ENCODE measurements at places on chromosomes 5 and 9.

- DNase-seq, result no peak
Observed at GRCh38 chr5:126746290-126746689, 30.6 kb upstream of the LMNB1 start.

GRCh38 chr9:16598316-16598715 lies 272.2 kb downstream of the BNC2 start:
- DNase-seq, result no peak

DNA sequence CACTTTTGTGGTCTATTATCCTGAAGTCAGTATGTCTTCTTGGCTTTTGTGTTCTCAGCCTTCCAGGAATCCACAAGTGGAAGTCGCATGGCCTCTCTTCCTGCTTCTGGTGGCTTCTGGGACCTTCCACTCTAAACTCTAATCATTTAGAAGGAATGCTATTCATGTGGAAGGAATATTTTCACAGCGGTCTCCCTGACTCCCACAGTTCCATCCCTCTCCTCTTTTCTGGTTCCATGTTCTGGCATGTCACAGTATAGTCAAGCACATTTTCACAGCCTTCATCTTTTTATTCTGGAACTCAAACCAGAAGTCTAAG lies 7.3 kb upstream of the RAI14 start:
- no peak for DNase-seq

DNA sequence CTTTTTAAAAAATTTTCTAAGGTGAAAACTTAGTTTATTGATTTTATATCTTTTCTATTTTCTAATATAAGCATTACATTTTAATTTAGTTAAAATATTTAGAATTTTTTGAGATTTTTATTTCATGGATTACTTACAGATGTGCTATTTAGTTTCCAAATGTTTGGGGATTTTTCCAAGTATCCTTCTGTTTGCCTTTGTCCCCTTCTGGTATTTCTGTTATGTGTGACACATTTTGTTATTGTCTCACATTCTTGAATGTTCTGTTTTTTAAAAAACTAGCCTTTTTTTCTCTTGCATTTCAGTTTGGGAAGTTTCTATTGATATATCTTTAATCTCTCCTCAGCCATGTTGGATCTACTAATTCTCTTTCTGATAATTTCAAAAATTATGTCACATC lies 234.9 kb downstream of the FAM170A start:
- DNase-seq, result no peak

DNA sequence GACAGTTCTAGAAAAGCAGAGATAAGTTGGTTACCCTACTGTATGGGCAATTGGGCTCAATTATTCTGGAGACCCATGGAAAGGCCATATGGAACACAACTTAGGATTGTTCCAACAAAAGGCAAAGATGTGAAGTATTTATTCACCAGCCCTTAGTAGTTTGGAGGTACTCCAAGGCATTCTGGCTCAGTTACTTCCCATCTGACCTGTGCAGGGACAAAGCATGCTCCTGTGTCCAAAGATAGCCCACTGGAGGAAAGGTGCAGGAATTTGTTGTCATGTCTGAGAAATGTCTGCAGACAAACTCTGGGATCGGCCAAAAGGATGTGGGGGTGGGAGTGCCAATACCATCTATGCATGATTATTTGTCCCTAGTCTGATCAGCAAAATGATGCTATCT lies 279.5 kb upstream of the PTGER4 start:
- no peak for DNase-seq

DNA sequence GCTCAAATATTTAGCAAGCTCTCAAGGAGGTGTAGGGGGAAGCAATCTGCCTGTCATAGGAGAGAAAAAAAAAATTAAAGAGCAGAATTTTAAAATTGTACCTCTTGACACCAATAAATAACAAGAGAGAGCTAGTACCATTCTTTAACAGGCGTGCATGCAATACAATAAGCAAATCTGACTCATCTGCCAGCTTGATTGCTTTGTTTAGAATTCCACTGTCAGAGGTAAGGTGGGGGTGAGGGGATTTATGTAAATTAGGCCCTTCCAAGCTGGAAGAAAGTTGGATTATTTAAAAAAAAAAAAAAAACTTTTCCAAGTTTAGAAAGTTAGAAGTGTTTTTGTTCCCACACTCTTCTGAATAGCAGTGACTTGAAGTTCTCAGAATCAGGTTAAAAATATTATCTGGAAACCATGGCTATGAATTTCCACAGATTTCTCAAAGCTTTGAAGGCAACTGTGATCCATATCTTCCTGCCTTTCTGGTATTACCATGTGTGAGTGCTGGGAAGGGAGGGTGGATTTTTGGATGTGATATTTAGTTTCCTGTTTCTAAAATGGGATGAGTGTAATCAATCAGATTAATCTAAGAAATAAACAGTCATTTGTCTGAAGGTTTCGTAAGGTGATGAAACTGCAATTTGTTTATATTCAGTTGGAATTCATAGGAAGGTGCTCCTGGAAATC lies 477.5 kb downstream of the TLE4 start:
- no peak for DNase-seq

DNA sequence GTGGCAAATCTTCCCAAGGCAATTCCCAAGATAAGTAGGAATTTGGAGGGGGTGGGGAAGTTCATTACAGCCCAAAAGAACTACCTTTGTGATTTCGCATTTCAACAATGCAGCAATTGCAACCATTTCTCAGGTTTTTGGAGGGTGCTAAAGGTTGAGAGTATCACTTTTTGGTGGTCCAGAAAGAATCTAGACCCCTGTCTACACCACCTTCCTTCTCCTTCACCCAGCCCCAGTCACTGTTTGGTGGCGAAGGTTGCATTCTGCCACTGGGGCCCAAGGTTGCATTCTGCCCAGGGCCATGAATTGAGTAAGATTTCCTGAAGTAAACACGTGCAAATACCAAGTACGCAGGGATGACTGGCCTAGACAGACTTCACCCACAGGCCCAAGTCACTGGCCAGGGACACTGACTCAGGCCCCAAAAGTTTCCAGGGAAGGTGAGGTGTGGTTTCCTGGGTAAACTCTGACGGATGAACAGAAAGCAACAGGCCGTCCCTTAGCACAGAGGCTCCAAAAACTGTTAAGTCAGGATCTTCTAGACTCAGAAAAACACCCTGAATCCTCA lies 5.7 kb downstream of the PDE6A start:
- no peak for DNase-seq

- no peak for DNase-seq
Observed at GRCh38 chr5:174281855-174282254, 236.3 kb downstream of the NSG2 start.

DNA sequence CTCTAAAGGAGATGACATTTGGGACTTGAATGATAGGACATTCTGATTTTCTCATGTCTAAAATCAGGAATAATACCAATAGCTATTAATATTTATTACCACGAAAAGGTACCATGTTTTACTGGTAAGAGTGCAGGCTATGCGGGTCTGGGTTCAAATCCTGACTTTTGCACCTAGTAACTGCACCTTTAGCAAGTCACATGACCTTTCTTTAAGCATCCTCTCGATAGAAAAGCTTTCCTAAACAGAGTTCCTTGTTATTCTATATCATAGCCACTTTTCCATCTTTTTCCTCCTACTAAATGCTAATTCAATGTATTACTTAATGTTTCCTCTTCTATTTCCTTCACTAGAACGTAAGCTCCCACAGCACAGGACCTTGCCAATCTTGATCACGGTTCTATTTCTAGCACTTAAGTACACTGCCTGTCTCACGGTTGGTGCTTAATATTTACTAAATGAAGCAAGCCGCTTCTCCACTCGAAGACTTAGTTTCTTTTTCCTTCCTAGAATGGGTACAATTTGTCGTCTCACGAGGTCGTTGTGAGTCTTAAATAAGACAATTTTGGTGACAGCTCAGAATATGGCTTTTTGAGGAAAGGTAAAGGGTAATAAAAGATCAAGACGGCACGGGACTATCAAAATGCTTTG lies 816 bp downstream of the RBM18 start:
- DNase-seq, result no peak

GRCh38 chr5:15037247-15037908 lies 165.8 kb upstream of the ANKH start:
- DNase-seq, result no peak

DNA sequence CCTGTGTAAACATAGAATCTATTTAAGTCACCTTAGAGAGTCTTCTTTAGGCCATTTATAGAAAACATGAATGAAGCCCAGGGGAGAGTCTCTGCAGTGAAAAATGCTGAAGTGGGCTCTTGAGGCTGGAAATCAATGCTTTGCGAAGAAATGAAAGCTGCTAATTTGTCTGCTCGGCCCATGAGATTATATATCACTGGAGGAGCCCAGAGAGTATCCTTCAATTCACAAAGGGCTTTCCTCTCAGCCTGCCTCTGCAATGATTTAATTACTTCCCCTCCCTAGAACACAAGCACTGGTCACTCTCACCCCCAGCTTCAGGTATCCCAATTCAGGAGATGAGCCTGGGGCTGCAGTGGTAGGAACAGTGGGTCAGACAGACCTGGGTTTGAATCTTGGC lies 8.2 kb upstream of the DRD1 start:
- DNase-seq, result no peak

DNA sequence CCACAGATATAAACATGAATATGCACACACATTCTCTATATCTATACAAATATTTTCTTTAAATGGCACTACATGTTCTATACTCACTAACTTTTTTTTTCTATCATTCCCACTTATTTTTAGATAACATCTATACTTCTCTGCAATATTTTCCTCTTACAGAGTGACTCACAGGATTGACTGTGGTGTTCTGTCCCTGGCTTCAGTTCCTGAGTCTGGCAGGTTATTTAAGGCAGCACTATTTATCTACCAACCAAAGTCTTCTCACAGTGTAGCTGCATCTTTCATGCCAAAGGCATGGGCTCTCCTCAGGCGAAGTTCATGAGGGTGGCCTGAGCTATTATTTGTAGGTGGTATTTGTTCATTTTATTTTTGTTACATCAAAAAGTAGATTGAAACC lies 409.0 kb downstream of the PRR16 start:
- DNase-seq, result no peak

DNA sequence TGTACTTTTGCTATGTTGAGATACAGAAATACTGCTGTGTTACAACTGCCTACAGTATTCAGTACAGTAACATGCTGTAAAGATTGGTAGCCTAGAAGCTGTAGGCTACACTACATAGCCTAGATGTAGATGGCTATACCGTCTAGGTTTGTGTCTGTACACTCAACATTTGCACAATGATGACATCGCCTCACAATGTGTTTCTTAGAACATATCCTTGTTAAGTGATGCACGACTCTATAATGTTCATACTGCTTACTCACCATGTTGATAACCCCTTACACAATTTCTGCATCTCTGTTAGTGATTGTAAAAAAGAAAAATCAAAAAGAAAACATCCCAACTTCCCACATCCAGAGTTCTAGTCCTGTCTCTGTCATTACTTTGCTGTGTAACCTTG lies 450.0 kb downstream of the CCDC171 start:
- DNase-seq, result no peak

DNA sequence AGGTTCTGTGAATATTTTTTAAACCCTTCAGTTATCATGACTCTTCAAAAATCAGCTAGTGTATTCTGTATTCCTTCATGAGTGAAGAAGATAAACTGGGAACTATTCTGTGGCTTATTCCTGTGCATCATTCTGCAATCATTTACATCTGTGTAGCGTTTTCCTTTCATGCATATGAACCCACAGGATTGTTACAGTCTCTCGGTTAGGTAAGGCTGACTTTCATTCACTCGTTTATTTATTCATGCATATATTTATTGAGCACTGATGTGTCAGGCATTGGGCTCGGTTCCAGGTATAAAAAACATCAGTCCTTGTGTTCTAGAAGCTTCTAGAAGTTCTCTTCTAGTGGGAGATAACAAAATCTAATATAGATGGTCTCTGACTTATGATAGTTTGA lies 318.4 kb downstream of the MAN2A1 start:
- no peak for DNase-seq

GRCh38 chr5:149326611-149327010 lies 18.7 kb upstream of the GRPEL2 start:
- DNase-seq, result no peak

DNA sequence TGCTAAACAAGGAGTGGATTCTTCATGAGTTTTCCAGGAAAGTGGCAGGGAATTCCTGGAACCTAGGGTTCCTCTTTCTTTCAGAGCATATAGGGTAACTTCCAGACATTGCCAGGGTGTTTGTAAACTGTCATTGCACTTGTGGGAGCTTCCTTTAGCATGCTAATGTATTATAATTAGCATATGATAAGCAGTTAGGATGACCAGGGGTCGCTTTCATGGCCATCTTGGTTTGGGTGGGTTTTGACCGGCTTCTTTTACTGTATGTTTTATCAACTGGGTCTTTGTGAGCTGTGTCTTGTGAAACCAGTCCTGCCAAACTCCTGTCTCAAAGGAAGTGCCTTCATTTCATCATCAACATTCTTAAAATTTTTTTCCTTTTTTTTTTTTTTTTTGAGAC lies 11.9 kb upstream of the MELK start:
- no peak for DNase-seq

DNA sequence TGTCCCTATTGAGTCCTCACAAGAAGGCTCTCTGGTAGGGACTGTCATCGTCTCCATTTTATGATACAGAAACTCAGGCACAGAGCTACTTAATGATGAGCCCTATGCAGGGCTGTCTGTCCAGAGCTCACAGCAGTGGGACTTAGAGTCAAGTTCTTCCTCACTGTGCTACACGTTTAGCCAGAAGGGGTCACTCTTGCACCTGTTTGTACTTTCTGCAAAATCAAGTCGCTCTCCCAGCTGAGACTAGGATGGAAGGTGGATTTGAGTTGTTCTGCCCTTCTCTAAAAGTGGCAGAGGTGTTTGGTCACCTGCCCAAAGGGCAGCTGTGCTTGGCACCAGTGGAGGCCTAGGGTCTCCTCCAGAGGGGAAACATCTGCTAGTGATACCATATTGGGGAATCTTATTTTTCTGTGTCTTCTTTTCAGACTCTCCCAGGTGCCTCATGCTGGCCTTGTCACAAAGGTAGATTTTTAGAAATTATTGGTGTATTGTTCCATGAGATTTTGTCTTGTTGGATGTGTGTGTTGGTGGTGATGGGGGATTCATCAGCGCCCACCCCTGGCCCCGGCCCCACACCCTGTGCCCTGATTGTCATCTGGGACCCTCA lies 104.2 kb downstream of the PPARGC1B start:
- peak; percentile 58 for DNase-seq
